ENCODE measurements at places on chromosomes 3 and 15.

DNA sequence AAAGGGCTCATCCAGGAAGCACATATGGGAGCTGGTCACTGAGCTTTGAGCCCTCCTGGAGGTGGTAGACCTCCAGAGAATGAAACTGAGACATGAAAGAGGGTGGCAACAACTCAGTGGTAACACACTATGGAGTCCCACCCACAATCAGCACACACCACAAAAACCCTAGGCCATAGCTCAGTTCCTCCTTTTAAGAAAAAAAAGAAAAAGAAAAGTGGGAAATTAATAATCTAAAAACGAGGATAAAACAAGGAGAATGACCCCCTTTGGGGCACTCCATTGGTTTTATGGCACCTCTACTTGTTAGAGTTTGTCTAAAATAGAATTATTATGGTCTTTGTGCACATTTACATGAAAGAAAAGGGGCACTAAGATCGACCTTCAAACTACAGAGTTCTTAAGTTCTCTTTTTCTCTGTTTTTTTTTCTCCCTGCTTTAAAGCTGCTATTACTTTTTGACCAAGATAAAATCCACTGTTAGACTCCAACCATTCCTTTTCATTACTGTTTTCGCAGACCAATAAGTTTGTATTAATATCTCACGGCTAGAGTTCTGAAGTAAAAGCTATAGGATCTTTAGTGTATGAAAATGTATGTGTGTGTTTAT is 40.2 kb upstream of the ZBTB20 start:
- no peak for DNase-seq

- no peak for DNase-seq
These were observed 117.1 kb upstream of the SMAD3 start for GRCh38 chr15:66948294-66948693.

GRCh38 chr3:195101001-195101583 is 169.9 kb downstream of the XXYLT1 start:
- DNase-seq = no peak

DNA sequence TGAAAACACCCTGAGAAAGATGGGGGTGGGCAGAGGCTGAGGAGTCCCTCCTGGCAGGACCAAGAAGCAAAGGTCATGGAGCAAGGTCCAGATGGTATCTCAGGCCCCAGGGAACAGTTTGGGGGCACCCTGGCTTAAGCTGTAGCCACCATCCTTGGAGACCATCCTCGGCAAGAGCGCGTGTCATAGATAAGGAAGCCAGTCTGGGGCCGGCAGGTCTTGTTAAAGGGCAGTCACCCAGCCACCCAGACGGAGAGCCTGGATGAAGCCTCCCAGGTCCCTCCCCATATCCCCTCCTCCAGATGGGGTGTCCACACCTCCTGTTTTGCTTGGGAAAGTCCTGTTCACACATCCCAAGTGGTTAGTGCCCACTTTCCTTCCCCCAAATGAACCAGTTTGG is 191.1 kb downstream of the KLF13 start:
- no peak for DNase-seq

DNA sequence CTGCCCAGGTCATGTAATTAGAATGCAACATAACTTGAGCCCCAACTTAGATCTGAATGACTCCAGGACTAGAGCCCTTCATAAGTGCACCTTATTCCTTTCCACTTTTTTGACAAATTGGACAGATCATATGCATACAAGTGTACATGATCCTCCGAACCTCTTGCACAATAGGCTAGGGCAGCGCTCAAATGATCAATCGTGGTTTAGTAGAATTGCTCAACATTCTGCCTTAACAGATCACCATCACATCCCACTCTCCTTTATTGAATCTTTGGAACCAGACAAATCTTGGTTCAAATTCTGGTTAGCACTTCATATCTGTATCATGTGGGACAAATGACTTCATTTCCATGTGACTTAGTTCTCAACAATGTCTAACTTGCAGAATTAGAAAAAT is 106.8 kb upstream of the CDIN1 start:
- DNase-seq = no peak

DNA sequence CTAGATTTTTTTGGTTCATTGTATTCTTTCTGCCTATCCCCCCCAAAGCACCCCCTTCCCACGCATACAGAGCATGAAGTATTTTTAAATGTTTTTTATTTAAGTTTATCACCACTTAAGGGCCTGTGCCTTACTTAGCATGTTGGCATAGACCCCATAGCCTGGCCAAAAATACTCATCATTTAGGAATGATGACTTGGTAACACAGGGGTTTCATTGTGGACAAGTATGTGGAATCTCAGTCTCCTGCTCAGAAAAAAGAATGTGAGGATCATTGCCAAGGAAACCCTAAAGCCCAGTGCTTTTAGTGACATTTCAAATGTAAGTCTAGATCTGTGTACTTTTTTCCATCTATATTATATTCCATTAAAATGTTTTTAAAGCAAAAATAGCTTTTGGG is 146.3 kb downstream of the ALCAM start:
- no peak for DNase-seq

- no peak for DNase-seq
These were observed 52.6 kb downstream of the ERC2 start for GRCh38 chr3:56415652-56416051.

Data from DMS153 (cell line).